Nucleus accumbens (tissue), 56 donors: ENCODE measurements at places on chromosomes 3 and 15.

DNA sequence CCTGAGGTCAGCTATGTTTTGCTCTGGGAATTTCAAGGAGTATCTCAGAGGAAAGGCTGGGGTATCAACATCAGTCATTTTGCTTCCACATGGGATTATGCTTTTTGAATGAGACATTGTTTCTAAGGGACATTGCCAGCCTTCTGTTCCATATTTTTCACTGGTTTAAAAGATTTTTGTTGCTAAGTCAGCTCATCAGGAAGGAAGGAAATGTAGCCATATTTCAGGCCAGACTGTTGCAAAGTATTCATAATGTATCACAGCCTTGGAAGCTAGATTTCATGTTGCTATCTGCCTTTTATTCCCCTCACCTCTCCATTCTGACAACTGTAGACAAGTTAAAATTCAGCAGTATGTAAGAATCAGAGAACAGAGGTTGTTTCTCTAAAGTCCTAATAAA, 61.0 kb upstream of the CHRM5 start:
- DNase-seq = no peak

DNA sequence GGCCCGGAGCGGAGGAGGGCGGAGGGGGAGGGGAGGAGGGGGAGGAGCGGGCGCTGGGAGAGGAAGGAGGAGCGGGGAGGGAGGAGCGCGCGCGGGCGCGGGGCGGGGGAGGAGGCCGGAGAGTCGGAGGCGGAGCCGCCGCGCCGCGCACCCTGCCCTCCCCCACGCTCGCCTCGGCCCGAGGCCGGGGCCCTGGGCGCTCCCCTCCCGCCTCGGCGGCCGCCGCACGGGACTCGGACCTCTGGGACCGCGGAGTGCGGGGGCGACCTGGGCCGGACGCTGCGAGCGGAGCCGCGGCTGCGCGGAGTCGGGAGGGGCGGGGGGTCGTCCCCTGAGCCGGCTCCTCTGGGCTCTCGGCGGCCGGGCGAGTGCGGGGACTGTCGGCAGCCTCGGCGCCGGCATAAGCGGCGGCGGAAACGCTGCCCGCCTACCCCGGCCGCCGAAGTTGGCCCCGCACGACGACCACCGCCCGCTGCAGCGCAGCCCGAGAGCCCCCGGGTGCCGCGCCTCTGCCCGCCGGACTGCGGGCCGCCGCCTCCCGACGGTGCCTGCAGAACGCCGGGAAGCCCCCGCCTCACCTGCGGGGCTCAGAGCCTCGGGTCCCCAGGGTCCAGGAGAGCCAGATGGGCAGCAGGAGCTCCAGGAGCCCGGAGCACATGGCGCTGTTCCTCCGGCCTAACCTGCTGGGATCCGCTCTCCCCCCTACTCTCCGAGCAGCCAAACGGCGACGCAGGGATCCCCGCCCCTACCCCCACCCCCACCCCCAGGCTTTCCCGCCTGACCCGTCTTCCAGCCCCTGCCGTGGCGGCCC, 406 bp upstream of the GABRB3 start:
- no peak for DNase-seq

DNA sequence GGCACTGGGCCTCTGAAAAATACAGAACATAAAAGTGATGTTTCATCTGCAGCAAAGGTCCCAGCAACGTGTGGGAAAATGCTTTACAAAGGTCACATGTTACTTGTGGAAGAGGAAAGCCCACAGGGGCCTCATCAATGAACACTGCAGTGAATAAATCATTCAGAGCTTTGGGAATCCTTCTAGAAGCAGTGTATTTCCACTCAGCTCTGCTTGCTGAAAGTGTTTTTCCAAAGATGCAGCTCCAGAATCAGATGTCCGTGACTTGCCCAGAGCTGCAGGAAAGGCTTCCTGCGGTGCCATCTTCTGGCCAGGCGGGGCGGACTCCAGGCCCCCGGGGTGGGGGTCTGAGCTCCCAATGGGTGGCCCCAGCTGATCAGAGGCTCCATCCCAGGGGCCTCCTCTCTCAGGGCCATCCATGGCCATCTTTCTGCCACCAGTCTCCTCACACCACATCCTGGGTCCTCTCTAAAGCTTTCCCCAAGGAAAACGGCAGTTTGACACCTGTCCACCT, 81.5 kb downstream of the C3orf70 start:
- no peak for DNase-seq

GRCh38 chr15:85707519-85708338, 87.0 kb downstream of the KLHL25 start:
- no peak for DNase-seq

GRCh38 chr3:30286811-30287210, 319.6 kb upstream of the TGFBR2 start:
- DNase-seq = no peak

- no peak for DNase-seq
Measured at GRCh38 chr3:10263646-10264363, 15.5 kb downstream of the TATDN2 start.

DNA sequence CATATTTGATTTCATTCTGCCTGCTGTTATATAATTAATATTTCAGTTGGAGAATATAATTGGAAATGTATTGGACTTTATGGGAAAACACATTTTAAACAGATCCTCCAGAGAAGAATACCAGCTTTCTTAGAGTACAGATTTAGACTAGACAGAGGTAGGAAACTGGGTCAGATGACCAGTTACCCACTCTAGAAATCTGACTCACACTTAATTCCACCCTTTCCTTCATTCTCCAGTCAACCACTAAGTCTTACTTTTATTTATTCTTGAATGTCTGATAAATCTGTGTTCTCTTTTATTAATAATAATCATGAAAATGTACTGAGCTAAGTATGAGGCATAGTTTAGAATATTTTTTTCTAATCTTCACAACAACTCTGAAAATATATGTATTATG, 110.7 kb downstream of the LRRC49 start:
- DNase-seq = no peak

DNA sequence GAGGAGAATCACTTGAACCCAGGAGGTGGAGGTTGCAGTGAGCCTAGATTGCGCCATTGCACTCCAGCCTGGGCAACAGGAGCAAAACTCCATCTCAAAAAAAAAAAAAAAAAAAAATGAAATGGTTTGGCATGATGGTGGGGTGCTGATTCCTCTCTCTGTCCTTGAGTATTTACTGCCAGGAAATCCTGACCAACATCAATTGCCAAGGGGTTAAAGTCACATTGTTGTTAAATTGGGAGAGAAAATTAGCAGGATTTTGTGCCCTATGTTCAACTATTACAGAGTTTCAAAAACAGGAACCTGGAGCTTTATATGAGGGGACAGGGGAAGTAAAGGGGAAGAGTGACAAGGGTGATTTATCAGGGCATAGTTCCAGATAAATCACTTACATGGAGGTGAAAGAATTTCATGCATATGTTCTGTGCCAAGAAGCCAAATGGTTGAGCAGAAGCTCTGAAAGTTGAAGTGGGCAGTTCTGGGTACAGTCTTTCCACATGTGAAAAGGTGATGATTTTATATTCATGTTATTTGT, 70.5 kb upstream of the TSEN2 start:
- no peak for DNase-seq

- no peak for DNase-seq
Measured at GRCh38 chr3:69451594-69451993, 65.7 kb upstream of the FRMD4B start.

DNA sequence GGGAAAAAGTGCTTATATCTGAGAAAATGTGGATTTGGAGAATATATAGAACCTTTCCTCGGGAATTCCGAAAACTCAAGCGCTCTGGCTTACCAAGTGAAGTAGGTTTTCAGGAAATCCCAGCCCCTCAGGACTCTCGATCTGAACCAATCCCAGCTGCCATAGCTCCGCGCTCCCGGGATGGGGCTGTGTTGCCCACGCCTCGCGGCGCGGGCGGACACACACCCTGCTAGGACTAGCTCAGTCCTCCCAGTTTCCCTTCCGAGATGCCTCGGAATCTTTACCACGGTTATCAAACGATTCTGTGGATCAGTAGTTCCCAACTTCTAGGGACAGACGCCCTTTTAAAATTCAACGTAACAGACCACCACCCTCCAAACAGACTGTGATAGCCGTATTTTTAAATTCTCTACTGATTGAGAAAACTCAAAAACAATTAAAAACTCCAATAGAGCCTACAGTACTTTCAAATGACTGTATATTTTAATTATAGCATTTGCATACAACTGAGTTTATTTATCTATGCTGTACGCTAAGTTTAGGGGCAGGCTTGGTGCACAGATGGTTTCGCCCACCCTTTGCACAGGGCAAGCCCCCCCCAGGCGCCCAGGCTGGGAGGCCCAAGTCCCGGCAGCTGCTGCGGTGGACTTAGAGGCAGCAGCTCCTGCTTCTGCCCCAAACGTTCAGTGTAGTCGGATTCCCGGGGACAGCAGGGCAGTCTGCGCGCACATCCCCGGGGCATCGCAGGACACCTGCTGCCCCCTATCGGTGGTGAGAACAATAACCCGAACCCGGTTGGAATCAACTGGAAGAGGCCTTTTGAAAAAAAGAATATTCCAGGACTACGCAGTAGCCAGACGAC, 52.3 kb downstream of the CCDC54 start:
- DNase-seq = peak; percentile 8

- no peak for DNase-seq
Measured at GRCh38 chr3:195690951-195691350, 29.8 kb upstream of the MUC20 start.

DNA sequence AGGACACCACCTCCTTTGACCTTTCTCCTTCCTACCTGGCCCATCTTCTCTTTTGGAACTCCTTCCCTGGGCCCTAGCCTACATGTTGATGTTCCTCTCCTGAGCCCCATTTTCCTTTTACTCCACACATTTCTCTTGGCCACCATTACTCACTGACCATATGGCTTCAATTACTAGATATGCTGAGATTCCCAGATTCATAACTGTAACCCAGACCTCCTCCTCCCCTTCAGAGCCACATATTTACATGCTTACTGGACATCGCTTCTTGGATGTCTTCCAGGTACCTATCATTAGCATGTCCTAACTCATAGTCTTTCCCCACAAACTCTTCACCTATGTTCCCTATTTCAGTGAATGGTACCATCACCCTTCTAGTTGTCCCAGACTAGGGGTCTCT, 24.4 kb upstream of the TRIM59 start:
- no peak for DNase-seq

DNA sequence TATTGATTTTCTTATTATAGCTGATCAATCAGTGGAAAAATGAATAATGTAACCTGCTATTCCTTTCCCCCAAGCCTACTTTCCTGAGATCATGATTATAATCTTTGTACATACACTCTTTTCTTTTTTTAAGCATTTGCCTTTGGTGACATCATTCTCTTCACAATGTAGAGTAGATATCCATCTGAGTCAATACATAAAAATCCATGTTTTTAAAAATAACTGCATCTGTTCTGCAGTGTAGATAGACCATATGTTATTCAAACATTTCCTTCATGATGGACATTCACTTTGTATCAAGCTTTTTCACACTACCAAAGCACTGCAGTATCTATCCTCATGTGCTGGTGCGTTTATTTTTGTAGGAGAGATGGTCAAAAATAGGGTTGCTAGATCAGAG, 211.1 kb downstream of the PTPRG start:
- no peak for DNase-seq

DNA sequence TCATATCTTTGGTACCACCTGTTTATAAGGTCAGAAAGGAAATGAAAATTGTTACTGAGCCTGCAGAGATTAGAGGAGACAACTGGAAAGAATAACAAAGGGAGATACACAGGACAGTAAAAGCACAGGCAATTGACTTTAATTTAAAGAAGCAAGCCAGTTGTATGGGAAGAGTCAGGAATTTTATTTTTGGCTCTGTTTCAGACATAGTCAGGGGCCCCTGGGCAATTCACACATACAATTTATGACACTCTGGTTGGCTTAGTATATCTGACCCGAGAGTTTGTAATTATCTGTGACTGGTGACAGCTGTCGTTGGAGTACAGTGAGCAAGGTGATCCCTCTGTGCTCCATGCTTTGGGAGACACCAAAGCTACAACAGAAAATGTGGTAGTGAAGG, 591.9 kb upstream of the NECTIN3 start:
- no peak for DNase-seq

DNA sequence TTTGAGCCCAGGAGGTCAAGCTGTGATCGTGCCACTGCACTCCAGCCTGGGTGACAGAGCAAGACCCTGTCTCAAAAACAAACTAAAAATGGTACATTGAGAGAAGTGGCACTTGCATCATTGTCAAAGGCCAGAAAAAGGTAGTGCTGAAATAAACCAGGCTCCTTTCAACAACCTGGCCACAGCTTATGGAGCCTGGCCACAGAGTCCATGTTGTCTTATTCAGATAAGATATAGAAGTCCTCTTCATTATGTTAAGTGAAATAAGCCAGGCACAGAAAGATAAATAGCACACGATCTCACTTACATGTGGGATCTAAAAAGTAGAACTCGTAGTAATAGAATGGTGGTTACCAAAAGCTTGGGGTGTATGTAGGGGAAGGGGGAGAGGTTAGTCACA, 34.8 kb downstream of the EMC4 start:
- DNase-seq = no peak

GRCh38 chr3:10935028-10935427, 57.5 kb upstream of the SLC6A1 start:
- no peak for DNase-seq

GRCh38 chr15:37682304-37682703, 252.1 kb upstream of the TMCO5A start:
- no peak for DNase-seq

DNA sequence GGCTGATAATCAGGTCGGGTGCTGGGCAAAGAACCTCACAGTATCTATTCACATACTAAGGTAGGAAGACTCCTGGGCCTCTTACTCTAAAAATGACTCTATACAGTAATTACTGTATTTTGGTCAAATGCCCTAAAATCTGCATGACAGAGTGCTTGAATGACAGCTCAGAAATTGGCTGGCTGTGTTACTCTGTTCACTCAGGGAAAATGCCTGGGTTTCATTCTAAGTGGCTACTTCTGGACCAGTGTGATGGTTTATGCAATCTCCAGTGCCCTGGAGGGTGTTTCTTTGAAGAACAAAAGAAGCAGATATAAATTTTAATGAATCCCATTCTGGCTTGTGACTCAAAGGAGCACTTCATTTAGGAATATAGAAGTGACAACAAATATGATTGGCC, 2.2 kb downstream of the GABRR3 start:
- DNase-seq = no peak

GRCh38 chr15:74127255-74127953, 3.0 kb upstream of the ISLR2 start:
- DNase-seq = peak; percentile 71

GRCh38 chr3:61564395-61565059, 3.2 kb downstream of the PTPRG start:
- DNase-seq = peak; percentile 80

GRCh38 chr3:42527368-42527917, 25.0 kb downstream of the VIPR1 start:
- DNase-seq = no peak

GRCh38 chr3:101542957-101543356, 18.7 kb upstream of the TRMT10C start:
- DNase-seq = no peak
